ENCODE measurements at places on chromosomes 2 and 18. TPM values are rescaled to one million over a fixed set of nuclear protein-coding genes. Genes with fewer than 3 reads are reported as not detected.

ITGB1BP1 gene
- 57.3 TPM for total RNA-seq

AOX1 gene
- total RNA-seq = 43.0 TPM

DNA sequence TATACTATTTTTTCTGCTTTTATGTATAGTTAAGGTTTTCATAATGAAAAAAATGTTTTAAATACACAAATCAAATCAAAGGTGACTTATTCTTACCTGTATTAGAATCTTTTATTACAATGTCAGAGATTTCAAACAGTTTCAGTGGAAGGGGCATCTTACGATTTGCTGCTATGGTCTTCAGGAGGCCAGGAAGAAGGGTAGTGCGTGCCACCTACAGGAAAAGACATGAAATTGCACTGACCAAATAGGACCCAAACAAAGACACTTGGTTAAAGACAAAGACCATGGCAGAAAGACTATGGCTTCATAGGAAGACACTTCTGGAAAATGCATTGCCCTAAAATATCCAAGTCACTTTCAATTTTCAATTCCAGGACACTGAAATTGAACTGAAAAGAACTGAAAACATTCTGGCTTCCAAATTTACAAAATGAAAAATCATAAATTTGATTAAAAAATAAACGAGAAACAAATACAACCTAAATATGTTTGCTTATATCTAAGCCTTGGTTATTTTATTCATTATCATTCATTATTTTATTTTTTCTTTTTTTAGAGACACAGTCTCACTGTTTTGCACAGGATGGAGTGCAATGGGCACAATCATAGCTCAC, 42.1 kb downstream of the FARSB start:
- peak; percentile 39 for DNase-seq

DNA sequence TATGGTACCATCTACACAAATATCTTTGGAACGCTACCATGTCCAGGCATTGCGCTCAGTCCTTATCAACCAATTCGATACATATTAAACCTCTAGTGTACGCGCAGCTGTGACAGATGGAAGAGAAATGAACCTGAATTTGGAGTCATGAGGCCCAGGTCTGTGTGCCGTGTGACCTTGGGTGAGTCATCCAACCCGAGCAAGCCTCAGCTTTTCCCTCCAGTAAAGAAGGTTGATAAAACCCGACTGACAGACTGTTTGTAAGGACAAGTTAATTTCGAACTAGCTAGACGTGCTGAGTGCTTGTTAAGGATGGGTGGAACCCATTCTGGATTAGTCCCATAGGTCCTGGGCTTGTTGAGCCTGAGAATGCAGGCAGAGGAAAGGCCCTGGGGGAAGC, 28.2 kb downstream of the GREB1 start:
- no peak for DNase-seq

DNA sequence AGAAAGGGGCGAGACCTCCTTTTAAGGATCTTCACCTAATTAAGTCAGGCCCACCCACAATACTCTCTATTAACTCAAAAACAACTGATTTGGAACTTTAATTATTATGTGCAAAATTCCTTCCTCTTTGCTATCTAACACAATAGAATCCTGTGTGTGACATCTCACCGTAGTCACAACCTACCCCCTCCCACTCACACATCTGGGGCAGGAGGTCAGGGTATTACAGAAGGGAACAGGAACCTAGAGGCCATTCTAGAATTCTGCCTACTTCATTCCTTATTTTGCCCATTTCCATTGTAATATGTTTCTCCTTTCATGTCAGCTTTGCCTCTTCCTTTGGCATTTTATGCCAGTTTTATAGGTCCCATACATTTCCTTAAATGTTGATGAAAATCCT, 829.3 kb upstream of the ID2 start:
- no peak for DNase-seq

RGPD4 gene
- total RNA-seq = not detected

TRIM43 gene
- total RNA-seq = not detected

DNA sequence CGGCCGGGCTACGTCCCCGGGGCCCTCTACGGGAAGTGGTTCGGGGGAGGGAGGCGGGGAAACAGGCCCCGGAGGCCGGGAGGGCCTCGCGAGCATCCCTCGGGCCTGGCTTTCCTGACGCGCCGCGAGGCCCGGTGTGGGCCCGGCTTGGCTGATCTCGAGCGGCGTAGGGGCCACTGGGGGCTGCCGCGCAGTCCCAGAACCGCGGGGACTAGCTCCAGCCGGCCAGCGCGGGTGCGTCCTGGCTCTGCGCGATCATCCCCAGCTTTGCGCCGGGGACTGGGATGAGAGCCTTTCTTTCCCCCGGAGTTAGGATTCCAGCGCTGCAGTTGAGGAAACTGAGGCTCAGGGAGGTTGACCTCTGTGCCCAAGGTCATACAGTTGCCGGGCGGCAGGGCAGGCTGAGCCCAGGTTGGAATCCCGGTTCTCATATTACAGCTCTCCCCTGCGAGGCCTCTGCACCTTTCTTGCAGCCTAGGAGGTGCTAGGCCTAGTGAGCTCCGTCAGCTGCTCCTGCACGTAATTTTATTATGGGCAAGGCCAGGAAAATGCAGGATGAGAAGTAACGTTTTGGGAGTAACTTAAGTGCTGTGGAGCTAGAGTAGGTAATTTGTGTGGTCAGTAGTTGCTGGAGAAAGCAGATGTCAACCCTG, 501 bp downstream of the LPIN1 start:
- peak; percentile 28 for DNase-seq

LYG2 gene
- total RNA-seq = not detected

- peak; percentile 50 for DNase-seq
These were observed 58.6 kb upstream of the VRK2 start for GRCh38 chr2:57987835-57988573.

DNA sequence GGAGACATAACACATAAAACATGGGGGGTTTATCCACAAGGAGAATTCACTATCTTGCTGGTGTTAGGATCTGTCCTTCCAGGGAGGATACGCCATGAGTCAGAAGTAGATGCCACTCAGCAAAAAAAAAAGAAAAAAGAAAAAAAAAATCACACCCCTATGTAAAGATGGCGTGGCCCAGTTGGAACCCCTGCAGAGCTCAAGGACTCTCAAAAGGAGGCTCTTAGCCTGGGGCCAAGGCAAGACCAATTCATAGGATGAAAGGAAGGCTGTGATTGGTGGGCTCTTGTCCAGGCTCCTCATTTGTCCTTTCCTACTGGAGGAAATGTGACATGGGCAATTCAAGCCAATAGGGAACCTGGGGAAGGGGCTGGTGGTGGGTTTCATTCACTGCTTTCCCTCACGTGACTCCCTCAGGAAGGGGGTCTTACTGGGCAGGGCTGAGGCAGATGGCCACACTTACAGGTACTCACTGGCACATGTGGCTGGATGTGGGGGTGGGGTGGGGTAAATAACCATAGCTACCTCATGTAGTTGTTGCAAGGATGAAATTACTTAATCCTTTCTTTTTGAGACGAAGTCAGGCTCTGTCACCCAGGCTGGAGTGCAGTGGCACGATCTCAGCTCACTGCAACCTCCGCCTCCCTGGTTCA, 38.7 kb upstream of the HAAO start:
- no peak for DNase-seq

ADD2 gene
- total RNA-seq = not detected

GRCh38 chr2:12584338-12584737, 132.4 kb upstream of the TRIB2 start:
- no peak for DNase-seq

- DNase-seq = no peak
These were observed 84.6 kb downstream of the LRATD1 start for GRCh38 chr2:14717131-14717530.

GCG gene
- total RNA-seq = 0.17 TPM

DNA sequence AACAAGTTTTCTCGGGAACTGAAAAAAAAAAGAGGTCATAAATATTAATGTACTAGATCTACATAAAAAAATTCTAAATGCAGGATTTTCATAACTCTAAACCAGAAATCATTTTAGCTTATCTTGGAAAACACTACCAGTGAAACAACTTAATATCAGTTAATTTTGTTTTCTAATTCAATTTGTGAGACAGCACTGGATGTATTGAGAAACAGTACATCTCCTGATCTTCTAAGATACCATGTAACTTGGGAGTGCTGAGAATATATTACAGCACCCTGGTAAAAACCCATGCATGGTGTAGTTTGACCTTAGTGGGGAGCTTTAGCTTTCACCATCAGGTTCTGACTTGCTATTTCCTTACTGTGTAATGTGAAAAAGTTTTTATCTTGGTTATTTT, 129.6 kb downstream of the NRXN1 start:
- DNase-seq = no peak

DNA sequence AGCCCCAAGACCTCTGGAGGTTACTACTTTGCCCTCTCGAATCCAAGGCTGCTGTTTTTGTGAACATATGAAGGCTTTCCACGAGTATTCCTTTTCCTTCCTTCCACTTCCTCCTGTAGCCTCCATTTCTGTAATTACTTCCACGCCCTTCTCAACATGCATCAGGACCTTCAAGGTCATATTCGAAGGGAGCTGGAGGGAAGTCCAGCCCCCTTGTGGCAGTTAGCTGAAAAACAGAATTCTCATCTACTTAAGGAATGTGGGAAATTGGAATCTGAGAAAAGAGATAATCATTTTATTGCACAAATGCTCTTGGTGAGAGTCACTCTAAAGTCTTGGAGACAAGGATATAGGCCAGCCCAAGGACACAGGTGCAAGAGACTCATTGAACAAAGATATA, 1000.2 kb downstream of the TDRD15 start:
- no peak for DNase-seq

DNA sequence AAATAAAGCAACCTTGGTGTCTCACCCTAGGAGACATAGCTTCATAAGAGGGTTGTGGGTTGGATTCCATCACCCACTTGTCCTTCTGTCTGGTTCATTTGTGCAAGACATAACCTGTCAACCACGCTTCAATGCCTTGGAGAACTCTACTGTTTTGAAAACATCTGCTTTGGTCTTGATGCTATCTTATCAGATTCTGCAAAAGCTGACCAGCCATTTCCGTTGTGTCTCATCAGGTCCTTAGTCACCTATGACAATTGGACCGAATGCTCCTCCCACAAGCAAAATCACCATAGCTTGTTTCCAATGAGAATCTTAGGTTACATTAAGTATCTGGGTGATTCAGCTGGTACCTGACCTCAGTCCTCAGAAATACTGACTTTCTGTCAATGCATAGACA, 35.4 kb downstream of the STAT4 start:
- peak; percentile 17 for DNase-seq

DNA sequence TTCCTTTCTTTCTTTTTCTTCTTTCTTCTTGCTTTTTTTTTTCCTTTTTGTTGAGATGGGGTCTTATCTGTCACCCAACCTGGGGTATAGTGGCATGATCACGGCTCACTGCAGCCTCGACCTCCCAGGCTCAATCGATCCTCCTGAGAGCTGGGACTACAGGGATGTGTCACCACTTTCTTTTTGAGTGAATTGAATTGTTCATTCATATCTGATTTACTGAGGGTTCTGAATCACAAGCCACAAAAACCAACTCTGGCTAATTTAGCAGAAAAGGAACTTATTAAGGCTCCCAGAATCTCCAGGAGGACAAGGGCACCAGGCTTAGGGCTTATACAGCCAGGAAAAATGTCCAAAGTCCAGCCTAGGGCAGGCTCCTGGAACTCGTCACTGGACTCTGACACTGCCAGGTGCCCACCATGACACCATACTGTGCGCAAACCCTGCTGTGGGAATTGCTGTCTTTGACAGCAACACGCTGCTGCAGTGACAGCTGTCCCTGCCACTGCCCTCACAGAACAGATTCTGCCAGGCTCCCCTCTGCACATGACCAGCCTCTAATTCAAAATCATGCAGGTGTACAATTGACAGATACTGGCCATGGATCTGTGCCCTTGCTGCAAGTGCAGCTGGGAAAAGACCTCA, 42.9 kb upstream of the EML6 start:
- DNase-seq = peak; percentile 53

WNT10A gene
- 0.06 TPM for total RNA-seq

DNA sequence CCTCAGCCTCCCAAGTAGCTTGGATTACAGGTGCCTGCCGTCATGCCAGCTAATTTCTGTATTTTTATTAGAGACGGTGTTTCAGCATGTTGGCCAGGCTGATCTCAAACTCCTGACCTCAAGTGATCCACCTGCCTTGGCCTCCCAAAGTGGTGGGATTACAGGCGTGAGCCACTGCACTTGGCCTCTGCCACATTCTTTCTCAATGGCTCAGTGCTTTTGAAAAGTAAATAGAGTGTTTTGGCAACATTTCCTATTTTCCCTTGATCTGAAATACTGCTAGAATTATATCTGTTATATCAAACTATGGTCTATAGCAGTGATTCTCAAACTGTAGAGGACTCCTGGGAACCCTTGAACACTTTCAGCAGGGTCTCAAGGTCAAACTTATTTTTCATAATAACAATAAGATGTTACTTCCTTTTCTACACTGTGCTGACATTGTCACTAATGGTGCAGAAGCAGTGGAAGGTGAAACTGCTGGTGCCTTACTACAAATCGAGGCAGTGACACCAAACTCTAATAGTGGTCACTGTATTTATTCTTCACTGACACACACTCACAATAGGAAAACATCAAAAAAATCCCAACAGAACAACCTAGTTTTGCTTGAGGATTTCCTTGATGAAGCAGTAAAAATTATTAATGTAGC, 10.6 kb downstream of the DAW1 start:
- no peak for DNase-seq

DNA sequence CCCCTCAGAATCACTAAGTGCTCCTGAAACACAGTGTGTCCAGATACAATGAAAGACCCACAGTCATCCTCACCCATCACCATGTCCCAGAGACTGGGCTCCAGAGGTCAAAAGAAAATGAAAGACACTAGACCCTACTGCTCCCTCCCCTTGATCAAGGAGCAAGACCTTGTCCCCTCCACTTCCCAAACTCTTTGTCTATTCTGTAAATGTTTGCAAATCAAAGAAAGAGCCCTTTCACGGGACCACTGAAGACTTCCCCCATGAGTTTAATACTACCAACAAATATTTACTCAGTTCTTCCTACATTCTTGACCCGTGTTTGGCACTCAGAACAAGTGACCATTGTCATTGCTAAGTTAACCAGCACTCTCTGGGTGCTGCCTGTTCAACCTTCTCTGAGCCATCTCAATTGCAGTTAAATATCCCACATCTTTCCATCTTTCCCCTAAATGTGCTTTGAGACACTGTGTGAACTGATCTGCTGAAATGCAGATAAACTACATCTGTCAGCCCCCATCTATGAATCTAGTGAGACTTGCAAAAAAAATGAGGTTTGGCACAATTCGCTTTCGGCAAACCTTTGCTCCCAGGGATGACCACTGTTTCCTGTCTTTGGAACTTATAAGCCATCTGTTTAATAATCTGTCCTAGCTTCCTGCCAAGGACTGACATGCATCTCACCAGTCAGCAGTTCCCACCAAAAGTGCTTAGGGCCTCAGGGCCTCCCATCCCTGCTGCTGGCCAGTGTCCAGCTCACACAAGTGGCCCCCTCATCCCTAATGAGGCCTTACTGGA, 170.3 kb downstream of the GFPT1 start:
- DNase-seq = peak; percentile 97

Measured in LHCN-M2 (cell line).